Left lobe of liver (tissue), 2 donors: ENCODE measurements at places on chromosomes 3 and 15. TPM values are rescaled to one million over a fixed set of nuclear protein-coding genes. Genes with fewer than 3 reads are reported as not detected.

The KNG1 gene
- 1,019 TPM for total RNA-seq

The SCN5A gene
- 0.05 TPM for total RNA-seq

The COL6A6 gene
- total RNA-seq = 0.03 TPM

The MKRN3 gene
- 0.13 TPM for total RNA-seq

The UBAP1L gene
- total RNA-seq = 5.5 TPM

The SEMA7A gene
- total RNA-seq = 0.53 TPM

The NMB gene
- 0.58 TPM for total RNA-seq

The ROPN1 gene
- not detected for total RNA-seq

The OR4M2 gene
- not detected for total RNA-seq

The CLRN1 gene
- total RNA-seq = not detected

The CHRM5 gene
- not detected for total RNA-seq

The KLF15 gene
- total RNA-seq = 105 TPM

The EXD1 gene
- total RNA-seq = not detected

The CLDN18 gene
- 0.23 TPM for total RNA-seq

The CHP1 gene
- 176 TPM for total RNA-seq

The DNAH1 gene
- total RNA-seq = 9.6 TPM

The SLC12A1 gene
- total RNA-seq = not detected

The ATP13A5 gene
- total RNA-seq = not detected

The ISLR2 gene
- 0.30 TPM for total RNA-seq

The FETUB gene
- total RNA-seq = 49.9 TPM

The DUOX1 gene
- 0.45 TPM for total RNA-seq

The PIERCE2 gene
- total RNA-seq = 0.60 TPM

The HYPK gene
- total RNA-seq = 8.6 TPM

The GOLGA8O gene
- total RNA-seq = 3.2 TPM

The GHSR gene
- total RNA-seq = not detected

The LTK gene
- 2.3 TPM for total RNA-seq
